A549 treated with Hydrocortisone at 1 μM for 4 hours (cell line): ENCODE measurements at places on chromosomes 4 and X. TPM values are rescaled to one million over a fixed set of nuclear protein-coding genes. Genes with fewer than 3 reads are reported as not detected.

SNCA gene
- 0.16 to 0.25 TPM (median 0.22 TPM) in 3 of 5 replicates, not detected in the others for total RNA-seq

TGIF2LX gene
- not detected in 5 replicates for total RNA-seq

TRAM1L1 gene
- total RNA-seq = 0.33 to 0.86 TPM (median 0.52 TPM) in 5 replicates

CENPVL1 gene
- total RNA-seq = not detected in 5 replicates

TMPRSS11A gene
- total RNA-seq = not detected in 5 replicates

SLC2A9 gene
- 0.31 to 0.69 TPM (median 0.59 TPM) in 5 replicates for total RNA-seq

VEGFC gene
- total RNA-seq = 8.7 to 10.0 TPM (median 9.4 TPM) in 5 replicates
